NCI-H1436 (cell line): ENCODE measurements at places on chromosomes 7 and 10.

GRCh38 chr10:13439313-13440184 is 89.3 kb downstream of the BEND7 start:
- no peak for DNase-seq

GRCh38 chr7:33399528-33400213 is 270.3 kb downstream of the BBS9 start:
- no peak for DNase-seq

DNA sequence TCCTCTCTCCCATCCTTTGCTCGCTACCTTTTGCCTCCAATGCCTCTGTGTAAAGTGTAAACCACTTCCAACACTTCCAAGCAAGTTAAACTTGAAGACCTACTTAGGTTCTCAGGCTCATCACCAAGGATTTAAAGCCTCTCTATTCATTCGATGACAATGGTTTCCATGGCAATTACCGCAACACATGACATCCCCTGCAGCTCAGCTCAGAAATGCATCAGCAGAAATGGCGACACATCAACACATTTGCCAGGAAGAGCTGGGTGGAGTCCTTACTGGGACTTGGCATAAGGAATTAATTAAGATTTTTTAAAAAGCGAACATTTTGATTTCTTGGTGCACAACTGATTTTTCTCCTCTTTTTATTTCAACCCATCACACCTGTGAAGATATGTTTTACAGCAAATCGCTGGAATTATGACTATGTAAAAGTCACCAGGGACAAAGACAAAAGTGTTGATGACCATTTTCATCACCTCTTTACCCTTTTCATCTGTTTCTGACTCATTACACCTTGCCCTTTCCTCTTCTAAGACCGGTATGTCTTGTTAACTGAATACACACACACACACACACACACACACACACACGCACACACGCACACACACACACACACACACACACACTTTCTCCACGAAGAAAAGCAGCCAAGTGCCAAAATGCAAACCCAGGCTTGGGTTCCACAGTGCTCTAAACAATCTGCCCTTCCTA is 453.4 kb upstream of the CELF2 start:
- no peak for DNase-seq

GRCh38 chr7:27103489-27104226 is 1.2 kb upstream of the HOXA2 start:
- no peak for DNase-seq

- no peak for DNase-seq
Measured at GRCh38 chr7:711093-711921, 15.2 kb upstream of the DNAAF5 start.
